Stomach (tissue), 19 donors: ENCODE measurements at places on chromosomes 1 and 21. TPM values are rescaled to one million over a fixed set of nuclear protein-coding genes. Genes with fewer than 3 reads are reported as not detected.

DNA sequence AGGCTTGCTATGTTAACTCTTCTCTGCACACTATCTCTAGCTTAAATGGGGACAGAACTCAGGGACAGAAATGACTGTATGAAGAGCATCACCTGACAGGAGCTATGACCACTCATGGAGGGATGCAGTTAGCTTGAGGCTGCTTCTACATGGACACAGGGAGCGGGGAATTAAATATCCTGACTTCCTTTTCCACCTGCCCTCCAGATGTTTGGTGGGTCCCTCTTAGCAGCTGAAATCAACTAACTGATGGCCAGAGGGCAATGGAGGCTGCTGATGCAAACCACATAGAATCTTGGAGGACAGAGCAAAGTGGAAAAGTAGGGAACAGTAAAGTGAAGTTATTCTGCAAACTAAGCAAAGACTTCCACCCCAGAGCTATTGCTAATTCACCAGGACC, 214.1 kb downstream of the USH2A start:
- DNase-seq, result no peak
- H3K4me3 ChIP-seq, result no peak overlapping the region
- no peaks in the 10 kb centered on the region for H3K36me3 ChIP-seq
- H3K4me1 ChIP-seq, result no peaks in the 10 kb centered on the region
- no peaks in the 10 kb centered on the region for H3K27me3 ChIP-seq

- DNase-seq, result no peak
- H3K4me1 ChIP-seq, result peaks cover 70% of the 10 kb centered on the region
- H3K27ac ChIP-seq, result peak overlapping the region; percentile 45
- H3K36me3 ChIP-seq, result no peaks in the 10 kb centered on the region
These were observed 42.7 kb downstream of the ITSN1 start for GRCh38 chr21:33684923-33685560.

DNA sequence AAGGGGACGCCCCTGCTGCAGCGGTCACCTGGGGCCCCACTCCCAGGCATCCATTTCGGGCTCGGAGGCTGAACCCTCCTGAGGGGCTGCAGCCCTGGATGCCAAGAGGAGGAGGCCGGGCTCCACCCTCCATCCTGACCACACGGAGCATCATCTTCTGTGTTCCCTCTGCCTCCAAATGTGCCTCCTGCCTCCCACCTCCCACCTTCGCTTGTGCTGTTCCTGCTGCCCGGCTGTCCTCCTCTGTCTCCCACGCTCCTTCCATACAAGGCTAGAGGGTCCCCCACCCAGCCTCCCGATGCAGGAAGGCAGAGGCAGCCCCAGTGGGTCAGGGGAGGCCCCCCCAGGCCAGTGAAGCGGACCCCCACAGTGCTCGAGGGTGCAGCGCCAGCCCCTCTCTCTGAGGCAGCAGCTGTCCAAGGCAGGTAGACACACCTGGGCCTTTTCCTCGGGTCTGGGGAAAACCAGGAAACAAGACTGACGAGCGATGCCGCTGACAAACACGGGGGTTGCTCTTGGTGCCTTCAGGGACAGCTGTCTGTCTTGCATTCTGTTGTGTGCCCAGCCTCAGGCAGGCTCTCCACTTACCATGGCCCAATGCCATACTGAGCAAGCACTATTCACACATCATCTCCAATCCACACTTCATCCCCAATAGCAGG, 16.8 kb upstream of the PLEKHG5 start:
- no peak overlapping the region for H3K4me3 ChIP-seq
- H3K36me3 ChIP-seq, result no peaks in the 10 kb centered on the region

DNA sequence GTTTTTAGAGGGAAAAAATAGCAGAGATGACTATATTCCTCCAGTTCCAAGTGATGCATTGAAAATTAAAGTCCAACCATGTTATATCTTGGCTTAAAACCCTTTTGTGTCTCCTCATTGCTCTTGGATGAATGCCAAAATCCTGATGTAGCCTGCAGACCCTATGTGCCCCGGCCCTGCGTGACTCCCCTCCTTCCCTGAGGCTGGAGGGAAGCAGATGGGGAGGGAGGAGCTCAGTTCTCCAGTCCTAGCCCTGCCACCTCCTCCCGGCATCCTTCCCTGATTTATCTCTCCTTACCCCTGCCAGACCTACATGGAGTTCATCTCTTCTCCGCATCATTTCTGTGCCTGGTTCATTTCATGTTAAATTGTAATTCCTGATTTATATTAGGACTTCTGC, 397.4 kb downstream of the PTPRU start:
- DNase-seq, result no peak
- no peak overlapping the region for H3K4me3 ChIP-seq
- H3K27ac ChIP-seq, result no peak overlapping the region
- H3K4me1 ChIP-seq, result no peaks in the 10 kb centered on the region
- no peaks in the 10 kb centered on the region for H3K36me3 ChIP-seq

DNA sequence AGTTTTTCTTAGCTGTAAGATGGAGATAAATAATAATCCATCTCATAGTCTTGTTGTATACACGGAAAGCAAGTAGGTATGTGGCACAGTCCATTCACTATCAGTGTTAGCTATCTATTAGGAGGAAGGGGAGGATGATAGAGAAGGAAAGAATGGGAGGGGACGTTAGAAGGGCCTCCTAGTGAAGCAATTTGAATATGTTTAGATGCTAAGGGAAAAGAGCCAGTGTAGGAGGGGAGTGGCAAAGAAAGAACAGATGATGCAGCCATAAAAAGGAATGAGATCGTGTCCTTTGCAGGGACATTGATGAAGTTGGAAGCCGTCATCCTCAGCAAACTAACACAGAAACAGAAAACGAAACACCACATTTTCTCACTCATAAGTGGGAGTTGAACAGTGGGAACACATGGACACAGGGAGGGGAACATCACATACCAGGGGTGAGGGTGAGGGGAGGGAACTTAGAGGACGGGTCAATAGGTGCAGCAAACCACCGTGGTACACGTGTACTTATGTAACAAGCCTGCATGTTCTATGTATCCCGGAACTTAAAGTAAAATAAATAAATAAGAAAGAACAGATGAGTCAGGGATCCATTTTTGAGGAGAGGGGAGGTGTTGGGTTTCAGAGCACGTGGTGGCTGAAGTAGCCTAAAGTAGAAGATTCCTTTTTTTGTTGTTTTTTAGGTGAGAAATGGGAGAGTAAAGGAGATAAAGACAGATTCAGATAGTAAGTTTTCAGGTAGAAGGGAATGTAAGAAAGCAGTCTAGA, 124.1 kb downstream of the POU2F1 start:
- no peak for DNase-seq
- H3K4me1 ChIP-seq, result no peaks in the 10 kb centered on the region
- H3K4me3 ChIP-seq, result no peak overlapping the region
- H3K36me3 ChIP-seq, result peaks cover 4% of the 10 kb centered on the region
- no peak overlapping the region for H3K27ac ChIP-seq
- no peaks in the 10 kb centered on the region for H3K27me3 ChIP-seq

DNA sequence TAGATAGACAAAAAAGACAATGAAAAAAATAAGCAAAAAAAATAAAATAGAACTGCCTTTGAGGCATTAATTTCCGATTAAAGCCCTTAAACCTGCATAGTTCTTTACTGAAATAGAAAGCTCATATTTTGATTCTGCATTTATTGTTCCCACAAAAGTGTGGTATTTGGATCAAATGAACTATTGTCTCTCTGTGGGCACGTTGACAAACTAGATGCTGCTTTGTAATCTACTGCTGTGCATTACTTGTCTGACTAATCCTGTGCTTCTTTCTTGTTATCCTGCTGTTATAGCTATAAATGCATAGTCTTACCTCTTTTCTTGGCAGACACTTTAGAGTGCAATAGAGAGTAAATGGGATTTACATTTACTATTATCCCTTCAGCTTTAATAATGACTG, 31.4 kb upstream of the SLC35D1 start:
- H3K27ac ChIP-seq, result no peak overlapping the region
- no peaks in the 10 kb centered on the region for H3K27me3 ChIP-seq
- no peaks in the 10 kb centered on the region for H3K36me3 ChIP-seq

GRCh38 chr1:211589782-211590721, 11.1 kb upstream of the SLC30A1 start:
- H3K27ac ChIP-seq, result no peak overlapping the region
- H3K27me3 ChIP-seq, result no peaks in the 10 kb centered on the region
- no peak overlapping the region for H3K4me3 ChIP-seq
- H3K36me3 ChIP-seq, result no peaks in the 10 kb centered on the region
- H3K4me1 ChIP-seq, result no peaks in the 10 kb centered on the region
- peak; percentile 44 for DNase-seq

DNA sequence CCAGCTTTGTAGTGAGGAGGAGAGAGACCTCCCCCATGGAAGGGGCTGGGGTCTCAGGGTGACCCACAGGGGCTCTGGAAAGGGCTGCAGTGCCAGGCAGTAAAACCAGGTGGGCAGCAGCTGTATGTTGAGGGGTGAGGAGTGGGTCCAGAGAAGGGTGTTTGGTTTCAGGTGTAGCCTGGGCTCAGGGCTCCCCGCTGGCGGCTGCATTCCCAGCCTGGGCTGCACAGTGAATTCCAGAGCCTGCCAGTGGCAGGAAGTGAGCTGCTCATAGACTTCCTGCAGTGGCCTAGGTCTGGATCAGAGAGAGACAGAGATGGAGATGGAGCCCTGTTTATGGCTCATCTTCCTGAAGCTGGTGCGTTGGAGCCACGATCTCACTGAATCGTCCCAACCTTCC, 356.4 kb downstream of the PTPRU start:
- DNase-seq, result no peak
- H3K27ac ChIP-seq, result no peak overlapping the region
- no peaks in the 10 kb centered on the region for H3K27me3 ChIP-seq
- no peaks in the 10 kb centered on the region for H3K36me3 ChIP-seq
- H3K4me1 ChIP-seq, result no peaks in the 10 kb centered on the region

DNA sequence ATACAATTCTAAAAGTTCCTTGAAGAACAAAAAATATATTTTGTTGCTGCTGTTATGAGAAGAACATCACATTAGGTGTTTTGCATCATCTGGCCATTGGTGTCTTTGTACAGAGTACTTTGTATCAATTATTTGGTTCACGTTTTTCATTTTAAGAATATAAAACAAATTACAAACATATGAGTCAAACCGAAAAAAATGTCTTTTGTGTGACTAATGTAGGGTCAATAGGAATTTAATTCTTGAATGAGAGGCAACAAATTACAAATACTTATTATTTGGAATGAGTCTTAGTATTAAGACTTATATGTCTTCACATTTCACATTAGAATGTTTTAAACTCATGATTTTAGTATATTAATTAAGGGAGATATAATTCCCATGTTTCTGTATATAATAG, 54.8 kb downstream of the NR5A2 start:
- no peak overlapping the region for H3K27ac ChIP-seq
- no peak overlapping the region for H3K4me3 ChIP-seq
- no peak for DNase-seq

GRCh38 chr1:70327306-70328076, 27.0 kb downstream of the ANKRD13C start:
- DNase-seq, result no peak
- no peaks in the 10 kb centered on the region for H3K27me3 ChIP-seq

GRCh38 chr21:42793774-42794173, 85.6 kb downstream of the WDR4 start:
- H3K36me3 ChIP-seq, result no peaks in the 10 kb centered on the region
- H3K4me3 ChIP-seq, result no peak overlapping the region
- no peak overlapping the region for H3K27ac ChIP-seq
- H3K27me3 ChIP-seq, result peaks cover 21% of the 10 kb centered on the region

GRCh38 chr21:21177353-21177986, 179.3 kb downstream of the NCAM2 start:
- no peaks in the 10 kb centered on the region for H3K4me1 ChIP-seq
- H3K27me3 ChIP-seq, result no peaks in the 10 kb centered on the region
- H3K4me3 ChIP-seq, result no peak overlapping the region

- H3K36me3 ChIP-seq, result no peaks in the 10 kb centered on the region
- H3K27ac ChIP-seq, result no peak overlapping the region
- no peaks in the 10 kb centered on the region for H3K4me1 ChIP-seq
- H3K27me3 ChIP-seq, result no peaks in the 10 kb centered on the region
These were observed 1327.9 kb downstream of the BRINP3 start for GRCh38 chr1:189149547-189150375.

DNA sequence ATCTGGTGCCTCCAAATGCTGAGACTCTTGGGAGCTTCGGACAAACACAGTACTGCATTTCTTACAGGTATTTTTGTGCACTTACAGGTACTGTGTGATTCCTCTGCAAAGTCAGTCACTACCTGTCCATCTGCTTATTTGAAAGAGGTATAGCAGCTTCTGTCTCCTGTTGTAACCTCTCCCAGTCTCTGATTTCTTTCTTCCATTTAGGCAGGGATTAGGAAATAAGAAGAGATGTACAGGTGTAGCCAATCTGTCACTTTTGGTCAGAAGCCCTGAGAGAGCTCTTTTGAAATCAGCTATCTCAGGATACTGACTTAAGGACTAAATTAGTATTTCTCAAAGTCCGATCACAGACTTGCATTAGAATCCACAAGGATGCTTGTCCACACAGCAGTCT, 54.0 kb downstream of the AKT3 start:
- no peak overlapping the region for H3K27ac ChIP-seq
- no peak overlapping the region for H3K4me3 ChIP-seq
- H3K36me3 ChIP-seq, result no peaks in the 10 kb centered on the region
- H3K27me3 ChIP-seq, result no peaks in the 10 kb centered on the region
- H3K4me1 ChIP-seq, result no peaks in the 10 kb centered on the region

Gene RGS1
- total RNA-seq, result 25.1 TPM

Gene BRINP3
- total RNA-seq, result not detected

Gene NCDN
- 39.7 TPM for total RNA-seq
